ENCODE measurements at places on chromosomes 4 and X.

DNA sequence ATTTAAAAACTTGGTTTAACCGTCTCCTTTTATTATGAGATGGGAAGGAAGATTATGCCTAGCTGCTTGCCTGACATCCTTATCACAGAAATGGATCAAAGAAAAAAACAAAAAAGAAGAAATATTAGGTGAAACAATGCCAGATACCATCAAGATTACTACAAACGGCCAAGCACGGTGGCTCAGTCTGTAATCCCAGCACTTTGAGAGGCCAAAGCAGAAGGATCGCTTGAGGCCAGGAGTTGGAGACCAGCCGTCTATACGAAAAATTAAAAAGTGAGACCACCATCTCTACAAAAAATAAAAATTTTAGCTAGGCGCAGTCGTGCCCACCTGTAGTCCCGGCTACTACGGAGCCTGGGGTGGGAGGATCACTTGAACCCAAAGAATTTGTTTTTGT lies 2.3 kb downstream of the FRYL start:
- DNase-seq = no peak

DNA sequence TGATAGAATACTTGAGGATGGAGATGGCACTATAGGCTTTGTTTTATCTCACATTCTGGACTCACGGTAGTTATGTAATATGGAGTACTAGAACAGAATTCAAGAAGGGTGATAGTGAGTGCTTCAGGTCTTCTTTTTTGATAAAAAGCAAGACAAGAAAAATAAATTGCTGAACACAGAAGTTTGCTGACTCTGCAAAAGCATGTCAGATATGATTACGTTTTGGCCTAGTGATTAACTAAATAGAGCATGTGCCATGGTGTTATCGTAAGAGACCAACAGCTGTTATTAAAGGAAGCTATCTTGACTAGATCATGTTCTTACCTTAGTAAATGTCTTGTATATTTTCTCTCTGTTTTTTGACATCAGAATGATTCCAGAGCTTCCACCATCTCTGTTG lies 436.9 kb upstream of the LCORL start:
- no peak for DNase-seq

- DNase-seq = no peak
Measured at GRCh38 chr4:94889946-94890345, 132.2 kb downstream of the BMPR1B start.

DNA sequence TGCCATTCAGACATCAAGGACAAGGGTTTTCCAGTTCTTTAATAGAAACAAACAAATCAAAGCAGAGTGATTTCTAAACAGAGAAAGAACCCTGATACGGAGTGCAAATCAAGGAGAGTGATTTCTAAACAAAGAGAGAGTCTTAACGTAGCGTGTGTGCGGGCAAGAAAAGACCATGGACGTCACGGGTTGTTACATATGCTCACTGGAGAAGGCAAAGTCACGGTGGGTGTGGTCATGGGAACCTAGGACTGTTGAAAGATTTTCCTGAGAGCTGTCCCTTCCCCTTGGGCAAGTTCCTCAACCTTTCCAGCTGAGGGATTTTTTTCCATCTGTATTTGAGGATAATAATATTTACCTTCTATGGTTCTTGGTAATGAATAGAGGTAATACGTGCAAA lies 95.0 kb upstream of the SLC34A2 start:
- DNase-seq = no peak

DNA sequence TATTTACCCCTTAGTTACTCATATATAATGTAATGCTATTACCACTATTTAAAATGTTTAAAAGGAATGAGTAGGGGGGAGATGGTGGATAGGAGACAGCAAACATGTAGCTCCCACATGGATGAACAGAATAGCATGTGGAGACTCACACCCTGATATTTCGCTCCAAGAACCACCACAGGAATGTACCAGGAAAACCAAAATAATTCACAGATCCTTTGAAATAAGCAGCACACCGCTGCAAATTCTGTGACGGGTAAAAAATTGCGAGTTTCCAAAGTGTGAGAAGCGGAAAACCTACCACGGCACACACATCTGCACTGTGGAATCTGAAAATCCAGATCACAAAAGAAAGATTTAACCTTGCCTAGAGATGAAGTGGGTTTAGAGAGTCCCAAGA lies 428.2 kb downstream of the TLL1 start:
- DNase-seq = no peak

DNA sequence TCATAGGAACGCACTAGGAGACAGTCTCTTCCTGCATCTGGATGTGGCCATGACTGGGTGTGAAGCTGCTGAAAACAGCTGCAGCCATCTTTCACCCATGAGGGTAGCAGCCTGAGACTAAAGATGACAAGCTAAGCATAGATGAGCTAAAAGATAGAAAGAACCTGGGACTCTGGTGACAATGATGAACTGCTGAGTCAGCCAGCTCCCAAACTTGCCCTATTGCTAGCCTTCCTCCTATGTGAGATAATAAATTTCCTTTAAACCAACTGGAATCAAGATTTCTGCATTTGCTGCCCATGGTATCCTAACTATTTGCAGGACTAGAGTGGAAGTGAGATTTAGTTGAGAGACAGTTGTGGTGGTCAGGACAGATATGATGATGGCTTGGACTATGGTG lies 21.0 kb upstream of the PI4K2B start:
- DNase-seq = no peak

DNA sequence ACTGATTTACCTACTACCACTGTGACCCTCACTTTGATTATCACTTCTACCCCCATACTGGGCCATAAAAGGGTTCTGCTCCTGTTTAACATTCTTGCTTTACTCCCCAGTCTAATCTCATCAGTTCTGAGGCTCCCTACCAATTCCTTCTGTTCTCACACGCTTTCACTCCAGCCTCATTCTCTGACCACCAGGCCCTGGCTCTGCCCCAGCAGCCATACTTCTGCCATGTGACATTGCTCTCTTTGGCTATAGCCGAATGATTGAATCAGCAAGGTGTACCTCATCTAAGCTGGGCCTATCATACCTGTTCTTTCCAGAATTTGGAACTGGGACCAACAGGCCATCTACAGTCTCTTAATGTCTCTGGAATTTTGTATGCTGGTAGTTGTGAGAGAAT lies 14.4 kb upstream of the ELF2 start:
- DNase-seq = no peak

GRCh38 chrX:79156818-79157217 lies 12.3 kb downstream of the GPR174 start:
- DNase-seq = no peak

DNA sequence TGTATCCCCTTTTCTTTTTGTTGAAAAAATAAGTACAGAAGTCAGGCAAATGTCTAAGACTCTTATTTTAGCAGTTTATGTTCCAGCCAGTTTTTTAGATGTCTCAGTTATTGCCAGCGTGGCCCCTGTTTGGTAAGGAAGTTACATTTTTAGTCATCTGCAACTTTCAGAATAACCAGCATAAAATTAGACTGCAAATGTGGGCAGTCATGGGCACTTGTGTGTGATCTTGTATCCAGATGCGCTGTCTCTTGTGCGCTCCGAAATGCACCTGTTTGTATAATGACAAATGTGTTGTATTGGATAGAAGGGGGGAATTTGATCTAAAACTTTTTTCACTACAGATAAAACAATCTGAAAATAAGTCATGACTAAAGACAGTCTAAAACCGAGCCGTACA lies 44.3 kb upstream of the CLCN4 start:
- no peak for DNase-seq

DNA sequence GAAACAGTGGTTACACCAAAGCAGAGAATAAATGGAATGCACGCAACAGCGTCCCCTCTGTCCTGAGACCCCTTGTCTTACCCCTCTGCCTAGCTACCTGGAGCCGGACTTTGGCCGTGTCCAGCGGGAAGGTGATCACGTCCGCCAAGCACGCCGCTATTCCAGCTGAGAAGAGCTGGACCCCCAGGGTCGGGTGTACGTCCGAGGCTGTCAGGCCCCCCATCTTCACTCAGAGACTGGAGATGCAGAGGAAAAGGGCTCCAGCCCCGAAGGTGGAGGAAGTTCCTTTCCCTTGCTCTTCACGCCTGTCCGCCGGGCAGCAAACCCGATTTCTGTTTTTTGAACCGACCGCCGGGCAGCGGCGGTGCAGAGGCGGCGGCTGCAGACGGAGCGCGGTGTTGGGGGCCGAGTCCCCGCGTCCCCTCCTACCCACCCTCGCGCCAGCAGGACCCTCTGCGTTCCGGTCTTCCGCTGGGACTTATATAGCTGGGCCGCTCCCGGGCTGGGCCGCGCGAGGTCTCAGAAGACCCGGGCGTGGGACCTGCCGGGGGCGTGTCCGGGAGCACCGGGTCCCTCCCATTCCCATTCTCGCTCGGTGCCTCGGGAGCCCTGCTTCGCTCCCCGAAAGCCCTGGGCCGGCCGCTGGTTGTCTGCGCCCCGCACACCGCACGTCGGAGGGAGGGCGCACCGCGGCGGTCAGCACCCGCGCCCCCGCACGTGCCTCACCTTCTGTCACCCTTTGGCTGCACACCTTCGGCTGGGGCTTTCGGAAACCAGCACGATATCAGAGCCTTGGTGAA lies at the start of gene UCP1:
Gene UCP1, minus strand, starts transcription at position 455 of the 800 bp plus-strand sequence. Its CDS starts 232 bp downstream, at position 223.
- DNase-seq = no peak

GRCh38 chr4:53620956-53621355 lies 29.7 kb upstream of the LNX1 start:
- DNase-seq = no peak

DNA sequence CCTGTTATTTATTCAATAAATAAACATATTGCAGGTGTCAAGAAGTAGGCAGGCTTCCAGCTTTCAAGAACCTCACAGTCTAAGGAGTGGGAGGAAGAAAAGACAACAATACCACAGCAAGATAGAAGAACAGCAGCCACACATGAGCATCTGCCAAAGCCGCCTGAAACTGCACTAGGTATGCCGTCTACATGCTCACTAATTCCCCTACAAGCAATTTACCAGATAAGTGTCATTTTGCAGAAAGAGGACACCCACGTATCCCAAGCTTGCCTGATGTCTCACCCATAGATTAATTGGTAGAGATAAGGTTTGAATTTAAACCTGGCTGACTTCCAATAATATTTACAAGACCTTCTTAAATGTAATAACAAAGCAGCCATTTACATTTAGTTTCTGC lies 439.4 kb upstream of the CPEB2 start:
- DNase-seq = no peak

GRCh38 chr4:121951521-121952110 lies at the start of gene TRPC3:
TRPC3 (minus strand) TSS chr4:121952060; CDS start chr4:121951680, 380 bp downstream.
- peak; percentile 37 for DNase-seq

GRCh38 chrX:136574548-136574947 lies 42.5 kb downstream of the VGLL1 start:
- no peak for DNase-seq

DNA sequence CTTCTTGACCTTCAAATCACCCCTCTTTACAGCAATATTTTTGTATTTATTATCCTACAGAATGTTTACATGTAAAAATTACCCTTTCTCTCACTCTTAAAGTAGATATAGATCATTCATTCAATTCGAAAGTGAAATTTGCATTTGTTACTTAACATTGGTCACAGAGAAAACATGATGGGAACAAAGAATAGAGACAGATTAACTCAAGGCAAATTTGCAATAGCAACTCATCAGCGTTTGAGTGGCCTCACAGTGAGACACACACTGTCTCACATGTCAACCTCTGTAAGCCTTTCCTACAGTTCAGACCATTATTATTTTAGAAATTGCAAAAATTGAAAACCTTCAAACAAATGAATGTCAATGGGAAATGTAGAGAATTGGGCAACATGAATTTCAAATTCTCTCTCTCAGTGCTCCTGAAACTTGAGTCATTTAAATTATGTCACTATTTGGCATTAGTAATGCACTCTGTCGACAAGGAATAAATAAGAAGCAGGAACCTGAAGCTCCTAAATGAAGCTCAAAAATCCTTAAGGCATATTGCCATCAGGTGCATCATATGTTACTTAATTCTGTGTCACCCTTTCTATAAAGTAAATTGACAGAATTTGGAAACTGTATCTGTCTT lies 148.3 kb upstream of the ANXA10 start:
- DNase-seq = no peak

GRCh38 chr4:7654550-7655445 lies 220.1 kb upstream of the PSAPL1 start:
- DNase-seq = no peak

- no peak for DNase-seq
Measured at GRCh38 chr4:184100297-184100885, 117.3 kb downstream of the ENPP6 start.

DNA sequence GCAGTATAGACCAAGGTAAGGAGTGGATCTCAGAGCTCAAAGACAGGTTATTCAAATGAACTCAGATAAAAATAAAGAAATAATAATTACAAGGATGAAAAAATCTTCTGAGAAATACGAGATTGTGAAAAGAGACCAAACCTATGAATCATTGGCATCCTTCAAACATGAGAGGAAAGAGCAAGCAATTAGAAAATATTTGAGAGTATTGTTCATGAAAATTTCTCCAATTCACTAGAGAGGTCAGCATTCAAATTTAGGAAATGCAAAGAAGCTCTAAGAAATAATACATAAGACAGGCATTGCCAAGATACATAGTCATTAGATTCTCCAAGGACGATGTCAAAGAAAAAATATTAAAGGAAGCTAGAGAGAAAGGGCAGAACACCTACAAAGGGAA lies 93.5 kb upstream of the GALNTL6 start:
- no peak for DNase-seq

- DNase-seq = no peak
Measured at GRCh38 chr4:47427935-47428334, 35.6 kb downstream of the COMMD8 start.

GRCh38 chr4:1014291-1015167 lies 3.1 kb downstream of the FGFRL1 start:
- no peak for DNase-seq

DNA sequence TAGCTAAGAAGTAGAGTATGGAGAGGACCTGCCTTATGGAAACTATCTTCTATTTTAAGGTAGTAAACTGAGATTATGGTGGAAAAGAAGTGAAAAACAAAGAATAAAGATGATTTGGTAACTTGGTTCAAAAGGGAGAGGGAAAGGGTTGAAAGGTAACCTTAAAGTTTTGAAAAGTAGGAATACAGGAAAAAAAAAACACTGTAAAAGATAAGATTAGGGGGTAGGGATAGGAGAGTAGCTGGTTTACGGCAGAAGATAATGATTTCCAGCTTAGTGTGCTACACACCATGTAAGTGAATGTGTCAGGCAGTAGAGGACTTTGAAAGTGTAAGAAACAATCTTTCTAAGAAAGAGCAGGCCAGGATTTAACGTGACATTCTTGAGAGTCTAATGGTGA lies 35.3 kb downstream of the FAM13A start:
- DNase-seq = no peak

DNA sequence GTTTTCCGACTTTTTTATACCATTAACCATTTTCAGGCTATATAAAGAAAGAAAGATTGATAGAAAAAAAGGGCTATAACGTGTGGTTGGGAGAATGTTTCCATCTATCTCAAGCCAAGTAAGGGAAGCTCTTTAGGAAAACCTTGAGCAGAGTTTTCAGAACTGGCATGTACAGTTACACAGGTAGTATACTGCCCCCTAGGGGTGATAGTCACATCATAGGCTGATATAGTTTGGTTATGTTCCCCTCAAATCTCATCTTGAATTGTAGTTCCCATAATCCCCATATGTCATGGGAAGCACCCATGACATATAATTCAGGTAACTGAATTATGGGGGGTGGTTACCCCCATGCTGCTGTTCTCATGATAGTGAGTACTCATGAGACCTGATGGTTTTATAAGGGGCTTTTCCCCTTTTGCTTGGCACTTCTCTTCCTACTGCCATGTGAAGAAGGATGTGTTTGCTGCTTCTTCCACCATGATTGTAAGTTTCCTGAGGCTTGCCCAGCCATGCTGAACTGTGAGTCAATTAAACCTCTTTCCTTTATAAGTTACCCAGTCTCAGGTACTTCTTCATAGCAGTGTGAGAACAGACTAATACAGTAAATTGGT lies 186.8 kb downstream of the TMA16 start:
- DNase-seq = no peak

- DNase-seq = peak; percentile 42
Measured at GRCh38 chrX:76428243-76429130, 977 bp downstream of the MAGEE1 start.

GRCh38 chr4:121358473-121358872 lies 22.3 kb downstream of the QRFPR start:
- DNase-seq = no peak

Data from activated naive CD4-positive, alpha-beta T cell treated with anti-CD3 and anti-CD28 coated beads, Interleukin-2, amount 50 U/mL, for 16 hours (primary cell).